ENCODE measurements at places on chromosomes 5 and 9. TPM values are rescaled to one million over a fixed set of nuclear protein-coding genes. Genes with fewer than 3 reads are reported as not detected.
A peak's percentile ranks its signal among the peaks of the same experiment; 100 is the strongest.

- no peak for DNase-seq
Observed at GRCh38 chr9:124137944-124138335, 119.8 kb upstream of the NEK6 start.

- no peak for DNase-seq
Observed at GRCh38 chr5:109329333-109330237, 80.2 kb downstream of the PJA2 start.

GRCh38 chr9:34988218-34989002, 1.1 kb upstream of the DNAJB5 start:
- peak; percentile 88 for DNase-seq

- DNase-seq = no peak
Observed at GRCh38 chr9:35357116-35357515, 132.8 kb upstream of the RUSC2 start.

DNA sequence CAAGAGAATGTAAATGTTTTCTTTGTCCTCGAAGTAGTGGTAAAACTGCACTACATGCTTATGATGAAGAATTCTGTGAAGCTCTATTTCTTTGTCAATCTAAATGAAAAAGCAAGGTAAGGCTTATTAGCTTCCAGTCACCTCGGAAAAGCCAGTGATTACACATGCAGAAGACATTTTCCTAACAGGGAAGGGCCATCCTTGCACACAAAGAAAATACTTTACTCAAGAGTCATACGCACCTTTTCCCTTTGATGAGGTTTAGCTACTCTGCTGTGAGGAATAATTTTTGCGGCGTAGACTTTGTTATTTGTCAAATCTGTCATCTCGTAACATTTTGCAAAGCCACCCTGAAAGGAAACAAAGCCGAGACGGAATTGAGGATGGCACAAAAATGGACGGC, 1.1 kb downstream of the PLK2 start:
- no peak for DNase-seq

DNA sequence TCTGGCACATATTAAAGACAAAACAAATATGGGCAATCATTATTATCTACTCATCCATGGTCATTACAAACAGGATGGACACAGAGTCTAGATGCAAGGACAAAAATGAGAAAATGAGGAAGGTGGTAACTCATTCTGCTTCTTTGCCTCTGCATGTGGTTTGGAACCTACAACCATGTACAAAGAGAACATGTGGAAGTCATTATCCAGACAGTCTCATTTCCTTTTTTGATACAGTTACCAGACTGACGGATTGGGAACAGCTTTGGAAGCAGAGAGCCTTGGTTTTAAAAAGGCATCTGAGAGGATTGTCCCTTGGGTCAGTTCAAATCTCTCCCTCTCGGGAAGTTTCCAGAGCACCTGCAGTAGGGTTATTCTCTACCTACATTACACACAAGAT, 433.4 kb upstream of the TNC start:
- DNase-seq = no peak

- DNase-seq = no peak
Observed at GRCh38 chr5:142925795-142926194, 155.6 kb downstream of the ARHGAP26 start.

Gene PCDHGB6
- 5.3 TPM for total RNA-seq

Gene ANXA1
- 1,420 TPM for total RNA-seq

Gene ADAMTS16
- 1.8 TPM for total RNA-seq

Gene CCL27
- not detected for total RNA-seq

Data from mesenteric fat pad (tissue), 1 donor.